ENCODE measurements at places on chromosomes 6 and 20. TPM values are rescaled to one million over a fixed set of nuclear protein-coding genes. Genes with fewer than 3 reads are reported as not detected.
A peak's percentile ranks its signal among the peaks of the same experiment; 100 is the strongest.

GRCh38 chr6:144327081-144327480, 41.9 kb downstream of the UTRN start:
- no peak for DNase-seq

DNA sequence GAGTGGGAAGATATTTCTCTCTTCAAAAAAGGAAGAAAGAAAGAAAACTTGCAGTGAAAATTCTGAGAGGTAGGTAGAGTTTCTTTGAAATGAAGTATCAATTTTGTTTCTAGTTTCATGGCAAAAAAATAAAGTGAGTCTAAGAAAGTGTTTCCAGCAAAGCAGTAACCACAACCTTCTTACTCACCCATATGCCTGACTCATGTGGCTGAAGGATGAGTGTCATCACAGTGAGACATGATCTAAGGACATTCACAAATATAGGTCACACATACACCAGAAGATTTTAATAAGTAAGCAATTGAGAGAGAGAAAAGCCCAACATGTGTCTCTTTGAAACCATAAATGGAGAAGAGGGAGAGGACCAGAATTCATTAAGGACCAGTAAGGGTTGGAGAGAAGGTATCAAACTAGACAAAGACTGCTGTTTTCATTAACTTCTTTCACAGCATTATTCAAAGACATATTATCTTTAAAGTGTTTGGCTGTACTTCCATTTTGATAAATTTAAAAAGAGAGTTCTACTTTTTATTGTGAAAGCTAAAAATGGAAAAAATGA, 169.5 kb downstream of the FRK start:
- DNase-seq = no peak

DNA sequence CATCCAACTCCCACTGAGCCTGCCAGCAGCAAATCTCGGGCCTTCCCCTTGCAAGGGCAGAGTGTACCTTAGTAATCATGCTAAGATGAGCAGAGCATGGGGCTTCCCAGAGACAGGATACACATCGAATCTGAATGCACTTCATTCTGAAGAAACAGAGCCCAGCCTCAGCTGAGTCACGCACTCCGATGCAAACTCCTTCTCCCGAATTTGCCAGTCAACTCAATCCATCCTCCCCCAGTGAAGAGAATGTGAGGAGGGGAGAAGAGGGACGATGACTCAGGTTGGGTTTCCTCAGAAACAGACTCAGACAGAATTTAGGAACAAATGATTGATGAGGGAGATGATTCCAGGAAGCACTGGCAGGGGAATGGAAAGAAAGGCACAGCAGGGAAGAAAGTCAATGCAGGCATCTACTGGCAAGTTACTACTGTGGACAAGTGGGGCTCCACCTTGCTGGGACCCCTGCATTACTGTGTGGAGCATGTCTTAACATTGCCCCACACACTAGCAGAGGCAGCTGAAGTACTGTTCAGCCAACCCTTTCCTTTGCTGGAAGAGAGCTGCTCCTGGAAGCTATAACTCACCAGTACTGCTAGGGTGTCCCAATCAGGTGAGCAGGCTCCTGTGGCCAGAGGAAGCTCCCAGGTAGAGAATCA, 251.6 kb downstream of the ADGB start:
- DNase-seq = no peak

- DNase-seq = no peak
These were observed 98.8 kb downstream of the CCDC170 start for GRCh38 chr6:151592449-151593159.

DNA sequence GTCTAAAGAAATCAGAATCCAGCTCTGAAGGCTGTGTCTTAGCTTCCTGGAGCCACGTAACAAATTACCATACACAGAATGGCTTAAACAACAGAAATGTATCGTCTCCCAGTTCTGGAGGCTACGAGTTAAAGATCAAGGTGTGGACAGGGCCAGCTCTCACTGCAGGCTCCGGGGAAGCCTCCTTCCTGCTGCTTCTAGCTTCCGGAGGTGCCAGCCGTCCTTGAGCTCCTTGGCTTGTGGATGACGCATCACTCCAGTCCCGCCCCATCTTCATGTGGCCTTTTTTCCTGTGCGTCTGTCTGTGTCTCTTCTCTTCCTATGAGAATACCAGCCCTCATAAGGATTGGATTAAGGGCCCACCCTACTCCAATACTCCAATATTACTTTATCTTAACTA, 319.1 kb upstream of the QKI start:
- DNase-seq = no peak

GRCh38 chr6:131257104-131257503, 121.8 kb downstream of the AKAP7 start:
- no peak for DNase-seq

DNA sequence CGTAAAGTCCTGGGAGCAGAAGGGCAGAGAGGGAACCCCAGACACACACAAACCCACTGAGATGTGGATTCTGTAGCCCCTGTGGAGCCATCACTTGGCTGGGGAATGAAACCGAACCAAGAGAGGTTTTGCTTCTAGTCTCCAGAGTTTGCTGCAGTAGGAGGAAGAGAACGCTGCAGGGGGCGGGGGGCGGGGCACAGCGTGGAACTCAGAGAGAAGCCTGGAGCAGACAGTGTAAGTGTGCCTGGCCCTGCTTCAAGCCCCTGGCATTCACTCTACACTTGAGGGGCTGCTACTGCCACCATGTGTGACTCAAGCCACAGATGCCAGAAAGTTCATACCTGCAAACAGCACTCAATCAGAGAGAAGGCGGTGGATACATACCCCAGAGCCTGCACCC, 18.9 kb downstream of the GABRR1 start:
- DNase-seq = no peak

- no peak for DNase-seq
These were observed 925 bp downstream of the FHL5 start for GRCh38 chr6:96563853-96564252.

- no peak for DNase-seq
These were observed 11.9 kb downstream of the GPX5 start for GRCh38 chr6:28537509-28538140.

DNA sequence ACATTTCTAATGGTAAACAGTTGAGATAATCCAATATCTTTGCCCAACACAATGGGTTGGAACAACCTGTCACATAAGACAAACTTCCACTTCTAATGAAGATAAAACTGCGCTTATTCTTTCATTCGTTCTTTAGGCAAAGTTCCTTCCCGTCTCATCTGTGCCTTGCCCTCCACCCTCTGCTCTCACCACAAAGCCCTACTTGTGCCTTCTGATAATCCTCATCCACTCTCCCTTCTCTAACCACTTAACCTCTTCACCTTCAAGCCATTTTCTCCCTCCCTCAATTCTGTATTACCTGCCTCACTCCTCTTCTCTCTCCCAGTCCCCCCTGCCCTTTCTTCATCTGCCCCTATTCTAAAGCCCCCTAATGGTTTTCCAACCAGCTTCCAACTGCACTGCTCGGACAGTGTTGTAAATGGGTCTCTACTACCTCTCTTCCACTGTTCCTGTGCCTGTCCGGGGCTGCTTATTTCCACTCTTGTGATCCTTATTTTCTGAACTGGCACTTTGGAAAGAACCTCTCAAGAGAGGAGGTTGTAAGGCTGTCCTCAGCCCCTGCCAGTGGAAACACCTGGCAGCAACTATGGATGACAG, 62.9 kb upstream of the MYB start:
- no peak for DNase-seq

DNA sequence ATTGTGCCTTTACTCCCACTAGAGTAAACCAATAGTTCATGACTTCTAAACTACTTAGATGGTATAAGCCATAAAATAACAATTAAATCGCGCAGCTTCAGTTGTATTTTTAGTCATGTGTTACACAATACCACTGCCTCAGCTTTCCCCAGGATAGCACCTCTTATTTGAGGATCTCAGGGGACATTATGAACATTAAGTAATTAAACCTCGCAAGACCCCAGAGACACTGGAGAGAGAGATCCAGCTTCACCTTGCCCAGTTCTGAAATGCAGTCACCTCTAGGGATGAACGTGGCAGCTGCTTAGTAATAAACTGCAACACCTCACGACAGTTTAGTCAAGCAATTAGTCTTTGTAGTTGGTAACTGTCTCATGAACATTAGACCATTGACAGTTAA, 87.1 kb downstream of the CFAP61 start:
- DNase-seq = no peak

- peak; percentile 49 for DNase-seq
These were observed 10.3 kb upstream of the TULP1 start for GRCh38 chr6:35522660-35523658.

GRCh38 chr6:28748192-28748591, 175.6 kb downstream of the TRIM27 start:
- DNase-seq = no peak

DNA sequence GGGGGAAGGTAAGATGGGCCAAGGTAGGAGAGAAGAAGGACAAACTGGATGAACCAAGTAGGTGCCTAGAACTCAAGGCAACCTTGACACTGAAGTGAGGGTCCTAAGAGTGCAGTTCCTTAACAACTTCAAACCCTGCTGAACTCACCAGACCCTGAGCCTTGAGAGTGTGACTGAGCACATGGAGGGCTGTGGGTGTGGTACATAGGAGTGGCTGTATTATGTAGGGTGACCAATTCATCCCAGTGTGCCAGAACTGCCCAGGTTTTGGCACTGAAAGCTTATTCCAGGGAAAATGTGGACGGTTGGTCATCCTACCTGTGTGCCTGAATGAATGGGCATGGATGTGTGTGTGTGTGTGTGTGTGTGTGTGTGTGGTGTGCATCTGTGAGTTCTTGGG, 281.8 kb downstream of the DHX35 start:
- no peak for DNase-seq

GRCh38 chr6:137233911-137234863, 15.0 kb upstream of the IFNGR1 start:
- no peak for DNase-seq

FERMT1 gene
- 79.7 TPM for total RNA-seq

VSX1 gene
- total RNA-seq = not detected

BCAS1 gene
- total RNA-seq = 149 TPM

ZBTB12 gene
- 2.7 TPM for total RNA-seq

SYCP2L gene
- total RNA-seq = 0.18 TPM

CFAP206 gene
- not detected for total RNA-seq

XKR7 gene
- total RNA-seq = 0.11 TPM

CTCFL gene
- not detected for total RNA-seq

FAM162B gene
- total RNA-seq = 0.85 TPM

UBE2V1 gene
- total RNA-seq = 106 TPM

Data from left colon (tissue), 2 donors.